Activated CD4-positive, CD25-positive, alpha-beta regulatory T cell (primary cell): ENCODE measurements at places on chromosomes 3 and 15.

GRCh38 chr3:29827756-29828155, 546.9 kb downstream of the RBMS3 start:
- DNase-seq: no peak

- DNase-seq: no peak
Measured at GRCh38 chr3:115562636-115563267, 60.6 kb upstream of the GAP43 start.

- DNase-seq: no peak
Measured at GRCh38 chr15:63870487-63871209, 36.9 kb upstream of the HERC1 start.

DNA sequence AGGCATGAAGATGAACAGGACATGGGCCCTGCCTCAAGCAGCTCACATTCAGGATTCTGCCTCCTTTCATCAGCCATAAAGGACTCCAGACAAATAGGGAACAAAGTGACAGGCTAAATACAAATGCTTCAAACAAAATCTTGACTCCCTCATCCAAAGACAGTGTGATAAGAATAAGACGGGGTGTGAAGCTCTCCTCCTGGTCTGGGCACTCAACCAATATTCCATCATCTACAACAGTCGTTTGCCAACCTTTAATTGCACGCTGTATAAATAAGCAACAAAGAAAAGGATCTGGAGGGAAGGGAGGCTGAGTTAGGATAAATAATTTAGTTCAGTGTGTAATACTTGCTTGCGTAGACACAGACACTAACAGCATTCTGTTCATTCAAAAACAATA, 5.4 kb downstream of the CCDC54 start:
- DNase-seq: no peak

GRCh38 chr3:159637883-159638542, 350.6 kb upstream of the IL12A start:
- DNase-seq: no peak

- no peak for DNase-seq
Measured at GRCh38 chr3:107250221-107250620, 127.0 kb upstream of the CCDC54 start.
